ENCODE measurements at places on chromosomes 13 and 19.
A peak's percentile ranks its signal among the peaks of the same experiment; 100 is the strongest.

DNA sequence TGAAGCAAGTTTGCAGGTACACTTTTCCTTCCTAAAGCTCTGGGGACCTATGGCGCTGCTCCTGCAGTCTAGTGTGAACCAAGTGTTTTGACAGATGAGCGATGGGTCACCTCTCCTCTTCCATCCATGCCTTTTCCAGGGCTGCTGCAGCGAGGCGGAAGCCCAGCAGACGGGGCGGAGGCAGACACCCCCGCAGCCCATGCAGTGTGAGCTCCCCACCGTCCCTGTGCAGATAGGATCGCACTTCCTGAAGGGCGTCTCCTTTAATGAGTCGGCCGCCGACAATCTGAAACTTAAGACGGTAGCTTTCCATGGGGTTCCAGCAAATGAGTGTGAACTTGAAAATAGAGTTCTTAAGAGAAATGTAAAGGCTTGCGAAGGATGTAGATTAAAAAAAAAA lies 37.1 kb upstream of the GPI start:
- DNase-seq = no peak

DNA sequence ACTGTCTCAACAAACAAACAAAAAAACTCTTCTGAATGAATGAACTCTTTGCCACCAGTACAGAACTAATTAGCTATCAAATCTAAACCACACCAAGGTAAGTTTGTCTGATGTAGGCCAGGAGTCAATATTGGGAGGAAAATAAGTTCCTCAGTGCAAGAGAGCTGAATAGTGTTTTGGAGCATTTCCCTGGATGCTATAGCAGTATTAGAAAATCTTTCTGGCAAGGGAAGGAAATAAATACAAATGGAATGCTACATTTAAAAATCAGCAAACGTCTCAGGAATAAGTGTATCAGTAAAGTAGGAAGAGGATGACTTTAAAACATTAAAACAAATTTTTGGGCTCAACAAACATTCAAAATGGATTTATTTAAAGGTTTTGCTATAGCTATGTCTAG lies 81.3 kb upstream of the TMTC4 start:
- DNase-seq = no peak

DNA sequence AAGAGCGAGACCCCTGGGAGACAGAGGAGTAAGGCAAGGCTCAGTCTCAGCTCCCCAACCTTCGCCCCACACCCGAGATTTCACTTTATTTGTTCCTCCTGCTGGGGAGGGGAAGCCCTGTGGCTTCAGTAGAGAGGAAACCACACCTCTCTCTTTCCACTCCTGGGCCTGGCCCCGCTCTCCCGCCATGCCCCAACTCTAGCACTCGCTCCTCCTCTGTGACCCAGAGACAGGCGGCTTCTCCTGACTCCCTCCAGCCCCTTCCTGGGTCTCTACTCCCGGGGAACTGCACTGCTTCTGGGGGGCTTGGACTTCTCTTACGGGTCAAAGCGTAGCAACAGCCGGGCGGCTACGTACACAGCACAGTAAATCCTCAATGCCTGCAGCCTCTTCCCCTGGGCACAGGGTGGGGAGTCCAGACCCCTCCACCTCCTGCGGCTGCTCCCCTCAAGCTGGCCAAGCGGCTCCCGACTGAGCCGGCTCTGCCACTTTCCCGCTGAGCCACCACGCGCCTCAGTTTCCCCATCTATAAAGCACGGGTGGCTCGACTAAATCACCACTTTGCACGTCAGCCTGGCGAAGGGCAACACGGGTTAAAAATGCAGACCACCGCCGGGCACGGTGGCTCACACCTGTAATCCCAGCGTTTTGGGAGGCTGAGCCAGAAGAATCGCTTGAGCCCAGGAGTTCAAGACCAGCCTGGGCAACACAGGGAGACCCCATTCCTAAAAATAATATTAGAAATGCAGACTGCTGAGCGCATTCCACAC lies 1.4 kb downstream of the RNF126 start:
- peak; percentile 71 for DNase-seq

- DNase-seq = no peak
Measured at GRCh38 chr13:27172495-27172842, 858 bp upstream of the USP12 start.

DNA sequence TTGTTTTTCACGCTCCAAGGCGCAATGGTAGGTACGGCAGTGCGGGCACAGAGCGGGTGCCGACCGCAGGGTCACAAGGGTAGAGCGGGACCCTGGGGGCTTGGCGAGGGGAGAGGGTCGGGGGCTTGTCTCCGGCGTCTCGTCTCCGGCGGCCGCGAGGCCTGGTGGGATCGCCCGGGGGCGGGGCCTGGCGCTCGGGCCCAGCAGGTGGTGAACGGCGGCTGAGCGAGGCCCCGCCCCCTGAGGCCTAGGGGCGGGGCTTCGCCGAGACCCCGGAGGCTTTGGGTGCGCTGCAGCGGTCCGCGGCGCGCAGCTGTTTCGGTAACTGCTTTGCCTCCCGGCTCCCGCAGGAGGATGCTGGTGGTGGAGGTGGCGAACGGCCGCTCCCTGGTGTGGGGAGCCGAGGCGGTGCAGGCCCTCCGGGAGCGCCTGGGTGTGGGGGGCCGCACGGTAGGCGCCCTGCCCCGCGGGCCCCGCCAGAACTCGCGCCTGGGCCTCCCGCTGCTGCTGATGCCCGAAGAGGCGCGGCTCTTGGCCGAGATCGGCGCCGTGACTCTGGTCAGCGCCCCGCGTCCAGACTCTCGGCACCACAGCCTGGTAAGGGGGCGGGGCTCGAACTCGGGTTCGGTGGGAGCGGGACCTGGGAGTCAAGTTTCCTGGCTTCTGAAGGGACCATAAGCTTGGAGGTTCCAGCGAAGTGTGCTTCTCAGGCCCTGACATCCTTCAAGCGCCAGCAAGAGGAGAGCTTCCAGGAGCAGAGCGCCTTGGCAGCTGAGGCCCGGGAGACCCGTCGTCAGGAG lies at the start of gene TSEN34:
Gene TSEN34 (plus strand): TSS at position 298 of the 800 bp plus-strand sequence. CDS start 57 bp downstream, at position 355.
- peak; percentile 63 for DNase-seq

DNA sequence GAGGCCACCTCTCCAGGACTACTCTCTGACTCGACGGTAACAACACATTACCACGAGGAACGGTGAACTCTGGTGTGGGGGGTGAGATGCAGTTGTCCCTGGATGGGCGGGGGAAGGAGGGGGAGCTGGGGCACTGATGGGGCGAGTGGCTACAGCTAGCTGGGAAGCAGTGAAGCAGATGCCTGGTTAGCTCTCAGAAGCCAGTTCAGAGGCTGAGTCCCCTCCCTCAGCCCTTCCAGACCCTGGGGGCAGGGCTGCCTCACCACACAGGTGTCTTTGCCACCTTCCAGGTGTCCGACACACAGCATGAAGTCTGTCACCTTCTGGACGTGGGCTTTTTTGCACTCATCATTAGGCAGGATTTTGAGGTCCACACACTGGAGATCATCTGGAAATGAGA lies 4.0 kb downstream of the KLK1 start:
- DNase-seq = no peak

- DNase-seq = no peak
Measured at GRCh38 chr19:53898636-53899341, 10.3 kb upstream of the CACNG7 start.

DNA sequence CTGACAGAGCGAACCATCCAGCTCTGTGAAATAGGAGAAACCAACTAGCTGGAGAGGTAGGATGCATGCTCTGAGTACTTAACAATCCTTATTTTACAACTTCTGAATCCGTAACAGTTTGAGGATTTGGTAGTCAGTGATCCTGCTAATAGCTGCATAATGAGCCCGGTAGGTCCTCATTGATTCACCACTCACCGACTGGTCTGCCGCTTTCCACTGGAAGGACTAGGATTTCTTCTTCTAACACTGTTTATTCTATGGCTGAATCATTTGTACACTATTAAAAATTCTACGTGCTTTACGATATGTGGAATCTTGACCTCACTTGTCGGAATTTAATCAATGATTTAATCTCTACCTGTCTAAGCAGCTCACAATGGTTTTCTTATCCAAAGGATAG lies 33.9 kb downstream of the SPATA13 start:
- DNase-seq = no peak

- no peak for DNase-seq
Measured at GRCh38 chr19:11279505-11280236, 16.3 kb upstream of the TSPAN16 start.

DNA sequence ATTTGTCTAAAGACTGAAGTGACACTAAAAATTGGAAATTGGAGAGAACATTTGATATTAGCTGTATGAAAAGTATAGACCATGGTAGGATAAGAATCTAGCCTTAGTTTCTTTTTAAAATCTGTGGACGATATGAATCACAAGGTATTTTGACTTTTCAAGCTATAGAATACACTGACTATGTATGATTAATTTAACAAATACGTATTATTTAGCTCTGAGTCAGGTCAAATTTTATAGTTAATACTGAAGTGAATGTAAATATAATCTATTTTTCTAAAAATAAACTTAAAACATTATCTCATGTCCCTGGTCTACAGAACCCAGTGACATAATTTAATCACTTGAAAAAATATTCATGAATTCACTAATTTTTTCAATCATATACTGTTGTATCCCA lies 795.6 kb upstream of the SLITRK1 start:
- DNase-seq = no peak

GRCh38 chr13:51726446-51727193 lies 77.3 kb downstream of the DHRS12 start:
- no peak for DNase-seq

- DNase-seq = no peak
Measured at GRCh38 chr13:39521701-39522100, 81.3 kb downstream of the LHFPL6 start.

GRCh38 chr19:3803986-3804385 lies 17.8 kb upstream of the MATK start:
- DNase-seq = no peak

DNA sequence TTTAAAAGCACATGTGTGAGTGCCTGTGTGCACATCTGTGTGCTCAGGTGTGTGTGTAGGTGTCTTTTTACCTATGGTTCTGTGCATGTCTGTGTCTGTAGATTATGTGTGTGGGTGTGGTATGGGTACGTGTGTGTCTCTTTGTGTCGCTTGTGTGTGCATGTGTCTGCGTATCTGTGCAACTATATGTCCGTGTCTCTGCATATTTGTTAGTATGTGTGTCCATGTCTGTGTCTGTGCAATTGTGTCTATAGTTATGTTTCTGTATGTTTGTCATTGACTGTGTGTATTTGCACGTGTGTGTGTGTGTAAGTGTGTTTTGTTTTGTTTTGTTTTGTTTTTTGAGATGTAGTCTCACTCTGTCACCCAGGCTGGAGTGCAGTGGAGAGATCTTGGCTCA lies 7.3 kb upstream of the KCTD15 start:
- DNase-seq = no peak

- DNase-seq = no peak
Measured at GRCh38 chr13:50552424-50552966, 291.0 kb downstream of the DLEU7 start.

- DNase-seq = no peak
Measured at GRCh38 chr19:29537181-29537580, 11.4 kb downstream of the VSTM2B start.

GRCh38 chr19:1396768-1397679 lies 4.3 kb downstream of the GAMT start:
- DNase-seq = no peak

GRCh38 chr19:42110658-42111057 lies 21.6 kb downstream of the POU2F2 start:
- no peak for DNase-seq

- no peak for DNase-seq
Measured at GRCh38 chr13:100490692-100491091, 97.9 kb downstream of the GGACT start.

GRCh38 chr13:66543780-66544179 lies 686.4 kb downstream of the PCDH9 start:
- no peak for DNase-seq

DNA sequence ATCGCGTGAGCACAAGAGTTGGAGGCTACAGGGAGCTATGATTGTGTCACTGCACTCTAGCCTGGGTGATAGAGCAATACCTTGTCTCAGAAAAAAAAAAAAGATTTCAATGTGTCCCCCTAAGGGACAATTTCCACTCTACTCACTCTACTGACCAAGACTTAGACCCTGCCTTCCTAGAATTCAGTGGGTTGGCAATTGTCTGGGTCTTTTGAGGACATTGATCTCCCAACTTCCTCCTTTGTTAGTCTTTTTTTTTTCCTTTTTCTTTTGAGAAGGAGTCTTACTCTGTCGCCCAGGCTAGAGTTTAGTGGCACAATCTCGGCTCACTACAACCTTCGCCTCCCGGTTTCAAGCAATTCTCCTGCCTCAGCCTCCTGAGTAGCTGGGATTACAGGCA lies 2.2 kb downstream of the SPTBN4 start:
- no peak for DNase-seq

Data from HuH-7.5 (cell line).